Hematopoietic multipotent progenitor cell treated with erythropoietin and hydrocortisone succinate and interleukin-3 and kit ligand, for 8 days (in vitro differentiated cells): ENCODE measurements at places on chromosomes 11 and 22.
A peak's percentile ranks its signal among the peaks of the same experiment; 100 is the strongest.

DNA sequence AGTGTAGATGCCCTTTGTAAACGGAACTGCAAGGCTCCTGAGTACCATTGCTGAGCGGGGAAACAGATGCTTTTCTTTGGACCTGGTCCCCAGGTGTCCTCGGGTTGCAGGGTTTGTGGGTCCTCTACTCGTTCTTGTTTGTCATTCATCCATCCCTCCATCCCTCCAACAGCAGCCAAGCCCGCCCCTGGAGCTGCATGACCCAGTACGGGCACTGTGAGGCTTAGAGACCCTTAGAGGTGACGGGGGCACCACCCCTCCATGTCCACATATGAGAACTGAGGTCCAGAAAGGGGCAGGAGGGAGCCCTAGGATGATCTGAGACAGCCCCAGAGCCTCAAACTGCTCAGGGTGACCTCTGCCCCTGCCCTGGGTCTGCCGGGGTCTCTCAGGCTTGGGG is 45.4 kb downstream of the WNT11 start:
- DNase-seq: no peak

- DNase-seq: peak; percentile 72
Measured at GRCh38 chr11:57515332-57516060, at the start of gene SLC43A1. SLC43A1 (minus strand) TSS chr11:57515702; CDS start chr11:57514111, 1,591 bp downstream.

- DNase-seq: no peak
Measured at GRCh38 chr22:50504369-50505211, 2.9 kb downstream of the LMF2 start.

DNA sequence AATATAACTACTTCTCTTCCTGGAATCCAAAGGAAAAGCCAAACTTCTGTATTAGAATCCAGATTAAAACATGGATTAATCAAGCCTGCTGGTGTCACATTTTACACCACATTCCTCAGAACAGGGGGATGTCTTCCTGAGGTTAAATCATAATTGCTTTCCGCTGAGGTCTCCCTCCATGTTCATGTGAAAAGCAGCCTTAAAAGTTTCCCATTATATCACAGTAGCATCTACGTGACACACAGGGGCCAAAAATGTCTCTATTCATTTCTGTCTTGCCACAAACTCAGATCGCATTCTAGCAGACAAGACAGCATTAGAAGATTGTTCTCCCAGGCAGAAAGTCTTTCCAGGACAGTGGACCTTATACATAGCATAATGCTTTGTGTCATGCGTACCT is 788.7 kb downstream of the OPCML start:
- no peak for DNase-seq

- DNase-seq: no peak
Measured at GRCh38 chr11:58742140-58742539, 10.4 kb upstream of the GLYAT start.

DNA sequence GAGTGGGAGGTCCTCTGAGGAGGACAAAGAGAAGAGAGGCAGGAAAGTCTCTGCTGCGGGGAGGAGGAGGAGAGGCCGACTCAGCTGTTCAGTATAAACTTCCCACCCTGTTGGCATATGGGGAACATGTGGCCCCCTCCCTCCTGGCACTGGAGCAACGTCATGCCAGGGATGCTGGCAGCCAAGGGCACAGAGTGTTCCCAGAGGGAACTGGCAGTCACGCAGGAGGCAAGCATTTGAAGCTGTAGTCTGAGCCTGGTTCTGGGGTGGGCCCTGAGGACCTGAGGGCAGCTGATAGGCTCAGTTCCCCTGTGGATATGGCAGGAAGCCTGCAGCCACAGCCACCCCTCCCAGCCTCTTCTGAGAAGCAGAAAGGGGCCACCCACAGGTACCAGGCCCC is 67.1 kb upstream of the TSPAN18 start:
- no peak for DNase-seq

- no peak for DNase-seq
Measured at GRCh38 chr11:8318536-8318935, 54.9 kb upstream of the LMO1 start.

DNA sequence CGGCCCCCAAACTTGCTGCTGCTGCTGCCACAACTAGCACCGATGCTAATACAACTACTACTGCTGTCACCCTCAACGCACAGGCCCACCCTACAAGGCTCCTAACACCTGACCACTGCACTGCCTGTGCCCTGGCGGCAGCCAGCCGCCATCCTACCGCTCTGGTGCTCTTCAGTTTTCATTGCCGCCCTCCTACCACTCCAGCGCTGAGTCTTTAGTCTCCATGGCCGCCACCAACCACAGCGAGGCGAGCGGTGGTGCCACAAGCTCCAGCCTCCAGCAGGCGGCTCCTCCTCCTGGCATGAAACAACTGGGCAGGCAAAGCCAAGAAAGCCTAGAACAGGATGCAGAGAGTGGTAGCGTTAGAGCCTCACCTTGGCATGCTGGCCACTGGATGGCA is 5.0 kb upstream of the RFPL3 start:
- no peak for DNase-seq

GRCh38 chr11:47324520-47324919 is 28.0 kb downstream of the MYBPC3 start:
- DNase-seq: no peak

GRCh38 chr11:131495423-131495822 is 125.0 kb downstream of the NTM start:
- DNase-seq: no peak

GRCh38 chr11:57406337-57406904 is 16.0 kb upstream of the PRG2 start:
- DNase-seq: no peak

GRCh38 chr11:12272821-12273617 is 104.4 kb upstream of the PARVA start:
- no peak for DNase-seq

GRCh38 chr11:9396310-9396709 is 11.9 kb downstream of the IPO7 start:
- DNase-seq: no peak

- no peak for DNase-seq
Measured at GRCh38 chr11:7347611-7348431, 96.1 kb downstream of the SYT9 start.

GRCh38 chr22:49365910-49366309 is 461.8 kb downstream of the BRD1 start:
- no peak for DNase-seq

DNA sequence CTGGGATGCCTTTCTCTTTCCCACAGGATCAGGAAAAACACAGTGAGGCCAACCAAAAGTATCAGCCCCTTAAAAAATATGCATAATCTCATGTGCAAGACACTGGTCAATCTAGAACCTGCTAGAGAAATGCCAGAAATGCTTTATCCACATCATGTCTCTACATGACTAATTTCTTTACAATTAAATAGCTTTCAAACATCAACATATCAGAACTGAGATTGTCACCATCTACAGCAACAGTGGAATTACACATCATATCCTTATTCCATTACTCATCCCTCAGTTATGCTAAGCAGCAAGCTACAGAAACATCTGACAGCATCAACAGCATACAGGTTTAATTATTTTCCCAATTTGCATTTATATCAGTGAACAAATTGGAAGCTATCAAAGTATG is 78.8 kb downstream of the DDIAS start:
- no peak for DNase-seq

DNA sequence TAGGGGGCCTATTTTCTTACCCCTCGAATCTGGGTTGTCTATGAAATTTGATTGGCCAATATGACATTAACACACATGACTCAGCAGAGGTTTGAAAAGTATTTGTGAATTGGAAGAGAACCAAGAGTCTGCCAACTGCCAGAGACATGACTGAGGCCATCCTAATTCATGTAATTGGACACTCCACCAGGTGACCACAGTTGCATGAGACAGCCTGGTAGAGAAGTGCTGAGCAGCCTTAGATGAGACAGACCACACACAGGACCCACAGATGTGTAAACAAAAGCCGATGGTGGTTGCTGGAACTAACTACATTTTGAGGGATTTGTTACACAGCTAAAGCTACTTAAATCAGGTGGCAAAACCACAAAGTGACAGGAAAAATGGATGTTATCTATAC is 855 bp upstream of the MS4A5 start:
- no peak for DNase-seq

DNA sequence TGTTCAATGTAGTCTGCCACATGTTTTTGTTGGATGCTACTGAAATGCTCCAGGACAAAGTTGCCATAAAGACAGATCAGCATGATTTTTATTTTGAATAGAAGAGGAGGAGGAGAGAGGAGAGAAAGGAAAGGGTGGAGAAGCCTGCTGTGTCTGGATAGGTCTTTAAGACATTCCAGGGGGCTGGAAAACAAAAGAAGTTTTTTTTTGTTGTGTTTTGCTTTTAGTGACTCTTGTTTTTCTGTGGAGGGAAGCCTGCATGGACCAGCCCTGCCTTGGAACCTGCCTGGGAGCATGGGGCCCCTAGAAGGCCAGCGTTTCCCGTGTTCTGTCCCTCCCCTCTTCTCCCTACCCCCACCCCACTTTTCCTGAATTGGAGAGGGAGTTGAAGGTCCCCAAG is 2.3 kb downstream of the TSPAN18 start:
- no peak for DNase-seq

- no peak for DNase-seq
Measured at GRCh38 chr11:95548416-95548815, 241.2 kb downstream of the FAM76B start.

- no peak for DNase-seq
Measured at GRCh38 chr22:37753746-37754145, 54.0 kb upstream of the GCAT start.

- DNase-seq: no peak
Measured at GRCh38 chr22:44146088-44146861, 34.5 kb upstream of the PARVG start.

- no peak for DNase-seq
Measured at GRCh38 chr11:57439786-57440185, 12.9 kb upstream of the SLC43A3 start.

GRCh38 chr22:27865496-27865895 is 53.6 kb downstream of the PITPNB start:
- no peak for DNase-seq

- no peak for DNase-seq
Measured at GRCh38 chr22:11627798-11628650, 3900.0 kb upstream of the OR11H1 start.

DNA sequence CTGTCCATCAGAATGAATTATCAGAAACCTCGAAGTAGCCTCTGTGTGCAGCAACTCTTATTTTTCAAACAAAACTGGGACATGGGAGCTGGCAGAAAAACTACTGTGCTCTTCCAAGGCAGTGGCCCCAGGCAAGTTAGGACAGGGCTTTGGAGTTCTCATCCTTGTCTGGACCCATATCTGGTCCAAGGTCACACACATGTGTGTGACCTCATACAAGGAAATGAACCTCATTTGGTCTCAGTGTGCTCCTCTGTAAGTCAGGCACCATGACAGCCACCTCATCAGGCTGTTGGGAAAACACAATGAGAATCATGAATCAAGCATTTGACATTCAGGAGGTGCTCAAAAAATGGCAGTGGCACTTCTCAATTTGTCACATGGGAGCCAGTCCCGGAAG is 25.8 kb downstream of the LARGE1 start:
- no peak for DNase-seq

DNA sequence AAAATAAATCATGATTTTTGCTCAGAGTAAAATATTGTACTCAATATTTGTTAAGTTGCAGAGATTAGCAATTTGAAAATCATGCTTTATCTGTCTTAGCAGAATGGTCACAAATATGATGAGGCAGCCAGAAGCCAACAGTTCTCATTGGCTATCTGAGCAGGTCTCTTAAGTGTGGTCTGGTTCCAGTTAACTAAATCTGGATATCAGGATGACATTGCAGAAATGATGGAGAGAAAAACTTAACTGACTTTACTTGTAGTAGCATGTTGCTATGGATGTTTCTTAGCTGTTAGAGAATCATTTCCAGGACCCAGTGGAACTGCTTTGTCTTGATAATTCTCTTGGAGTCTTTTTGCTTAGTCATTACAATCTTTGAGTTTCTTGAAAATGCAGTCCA is 1070.3 kb downstream of the JRKL start:
- no peak for DNase-seq

DNA sequence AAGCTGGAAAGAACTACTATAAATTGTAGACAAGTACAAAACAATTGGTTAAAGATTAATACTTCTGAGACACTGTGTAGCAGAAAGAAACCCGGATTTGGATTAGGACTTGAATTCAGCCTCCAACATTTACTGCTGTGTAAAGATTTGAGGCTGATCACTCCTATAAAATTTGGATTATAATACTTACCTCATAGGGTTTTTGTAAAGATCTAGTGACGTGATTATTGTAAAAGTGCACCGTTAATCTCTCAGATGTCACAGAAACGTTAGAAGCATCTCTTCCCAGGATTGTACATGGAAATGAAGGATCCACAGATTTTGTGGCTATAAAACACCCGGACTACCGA is 323 bp upstream of the HIKESHI start:
- no peak for DNase-seq

DNA sequence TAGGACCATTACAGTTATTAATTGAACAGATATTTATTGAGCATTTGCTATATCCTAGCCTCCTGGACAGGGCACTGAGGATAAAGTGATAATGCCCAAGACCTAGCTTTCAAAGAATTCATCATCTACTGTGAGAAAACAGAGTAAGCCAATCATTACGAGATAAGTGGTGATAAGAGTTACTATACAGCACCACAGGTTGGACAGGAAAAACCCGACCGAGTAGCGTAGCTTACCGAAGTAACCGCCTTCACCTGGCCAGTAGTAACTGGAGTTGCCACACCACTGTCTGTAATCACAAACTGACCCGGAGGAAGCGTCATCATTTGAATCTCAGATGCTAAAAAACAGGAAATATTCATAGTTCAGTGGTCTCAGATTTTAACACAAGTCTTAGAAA is 10.0 kb upstream of the NFRKB start:
- DNase-seq: no peak

- peak; percentile 33 for DNase-seq
Measured at GRCh38 chr11:12841946-12842630, 167.0 kb upstream of the RASSF10 start.

DNA sequence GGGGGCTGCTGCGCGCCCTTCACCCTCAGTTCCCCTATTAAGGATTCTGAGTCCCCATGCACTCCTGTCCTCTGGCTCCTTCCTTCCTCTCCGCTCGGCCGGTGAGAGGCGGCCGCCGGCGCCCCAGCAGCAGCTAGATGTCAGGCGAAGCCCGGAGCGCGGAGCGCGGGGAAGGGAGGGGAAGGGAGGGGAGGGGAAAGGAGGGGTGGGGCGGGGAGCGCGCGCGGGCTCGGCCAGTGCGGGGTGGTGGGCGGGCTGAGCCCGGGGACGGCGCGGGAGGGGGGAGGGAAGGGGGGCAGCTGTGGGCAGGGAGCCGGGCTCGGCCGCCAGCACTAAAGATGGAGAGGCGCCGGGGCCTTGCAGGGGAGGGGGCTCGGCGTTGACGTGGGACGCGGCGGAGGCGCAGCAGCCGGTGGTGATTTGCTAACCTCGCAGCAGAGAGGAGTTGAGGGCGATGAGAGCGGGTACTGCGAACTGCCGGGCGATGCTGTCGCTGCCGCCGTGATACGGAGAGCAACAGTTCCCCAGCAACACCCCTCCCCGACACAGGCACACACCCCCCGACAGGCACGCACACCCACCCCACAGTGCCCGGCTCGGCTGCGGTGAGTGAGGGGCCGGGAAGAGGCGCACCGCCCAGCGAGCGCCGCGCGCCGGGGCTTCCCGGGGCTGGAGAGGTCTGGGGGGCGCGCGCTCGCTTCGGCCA is at the start of gene ZBTB16:
Gene ZBTB16, plus strand, starts transcription at position 434 of the 706 bp plus-strand sequence. CDS start 3,590 bp downstream, outside the sequence.
- peak; percentile 65 for DNase-seq

GRCh38 chr22:28819253-28820096 is 19.1 kb upstream of the XBP1 start:
- no peak for DNase-seq
